ENCODE measurements at places on chromosomes 1 and 21.

DNA sequence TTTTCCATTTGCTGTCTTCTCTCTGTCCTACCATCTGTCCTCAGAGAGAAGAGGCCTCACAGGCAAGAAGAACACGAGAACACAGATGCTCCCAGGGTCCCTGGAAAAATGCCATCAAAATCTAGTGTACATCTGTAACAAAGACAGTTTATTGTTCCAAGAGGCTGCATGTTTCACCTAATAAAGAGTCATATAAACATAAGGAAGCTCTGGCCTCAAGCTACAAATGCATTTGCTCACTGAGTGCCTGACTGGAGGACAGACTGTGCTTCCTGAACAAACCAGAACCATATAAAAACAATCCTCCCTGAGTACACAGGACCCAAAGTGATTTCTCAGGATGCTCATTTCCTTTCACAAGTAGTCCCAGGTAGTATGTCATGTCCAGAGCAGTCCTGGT is 76.3 kb upstream of the SLC44A3 start:
- no peak for DNase-seq

- DNase-seq = no peak
Observed at GRCh38 chr1:208855403-208855802, 611.2 kb upstream of the PLXNA2 start.

DNA sequence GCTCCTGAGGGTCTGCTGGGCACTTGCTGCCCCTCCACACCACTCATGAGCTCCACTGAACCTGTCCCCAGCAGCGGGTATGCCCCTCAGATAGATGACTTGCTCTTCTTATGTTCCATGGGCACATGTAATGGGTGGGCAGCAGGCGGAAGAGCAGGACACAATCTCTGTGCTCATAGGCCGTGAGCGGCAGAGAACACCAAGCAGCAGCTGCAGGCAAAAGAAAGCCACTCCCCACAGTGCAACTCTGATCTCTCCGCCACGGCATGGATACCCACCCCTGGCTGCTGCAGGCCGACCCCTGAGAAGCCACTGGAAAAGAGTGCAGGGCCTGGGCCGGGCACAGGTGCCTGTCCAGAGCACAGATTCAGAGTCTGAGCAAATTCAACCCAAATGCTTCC is 135.2 kb upstream of the RUNX3 start:
- no peak for DNase-seq

DNA sequence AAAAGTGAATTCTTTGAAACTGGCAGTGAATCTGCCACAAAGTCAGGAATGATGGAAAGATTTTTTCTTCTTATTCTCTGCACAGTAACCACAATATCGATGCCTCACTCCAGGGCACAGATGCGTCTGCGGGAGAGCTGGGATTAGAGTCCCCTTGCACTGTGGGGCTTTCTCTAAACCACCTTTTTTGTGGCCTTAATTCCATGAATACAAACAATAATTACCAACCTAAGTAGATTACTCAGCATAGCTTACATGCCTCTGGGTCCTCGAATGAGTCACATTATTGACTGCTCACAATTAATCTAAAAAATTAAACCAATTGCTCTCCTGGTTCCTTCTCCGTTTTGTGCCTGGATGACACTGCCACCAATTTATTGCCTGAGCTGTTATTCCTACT is 125.8 kb downstream of the KAZN start:
- no peak for DNase-seq

DNA sequence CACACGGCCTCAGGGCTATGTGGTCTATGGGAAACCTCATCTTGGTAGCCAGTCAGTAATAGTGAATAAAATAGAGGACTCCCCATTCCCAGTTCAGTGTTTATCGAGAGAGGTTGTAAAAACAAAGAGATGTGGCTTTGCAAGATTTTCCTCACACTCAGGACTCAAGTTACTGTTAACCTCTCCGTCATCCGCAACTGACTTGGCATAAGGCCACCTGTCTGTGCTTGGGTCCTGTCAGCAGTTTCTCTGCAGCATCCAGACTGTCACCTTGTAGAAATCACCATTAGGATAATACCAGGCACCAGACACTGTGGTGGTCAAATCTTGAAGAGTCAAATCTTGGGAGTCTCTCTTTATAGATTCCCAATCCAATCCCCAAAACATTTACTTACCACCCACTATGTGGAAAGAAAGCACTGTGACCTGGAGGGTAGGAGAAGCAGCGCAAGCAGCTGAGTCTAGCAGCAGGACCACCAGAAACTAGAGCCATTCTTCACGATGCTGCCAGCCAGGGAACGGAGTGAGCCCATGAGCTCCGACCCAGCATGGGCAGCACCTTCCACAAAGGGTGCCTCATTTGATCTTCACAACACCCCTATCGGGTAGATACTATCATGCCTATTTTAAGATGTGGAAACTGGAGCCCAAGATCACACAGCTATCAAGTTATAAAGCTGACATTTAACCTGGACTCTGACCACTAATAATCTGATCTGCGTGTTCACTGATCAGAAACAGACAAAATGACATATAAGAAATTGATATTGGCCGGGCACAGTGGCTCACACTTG is 5.6 kb upstream of the GPR25 start:
- DNase-seq = no peak

GRCh38 chr1:39525366-39526165 is 34.1 kb downstream of the BMP8A start:
- DNase-seq = no peak

GRCh38 chr1:242017580-242018233 is 18.8 kb upstream of the MAP1LC3C start:
- peak; percentile 81 for DNase-seq

DNA sequence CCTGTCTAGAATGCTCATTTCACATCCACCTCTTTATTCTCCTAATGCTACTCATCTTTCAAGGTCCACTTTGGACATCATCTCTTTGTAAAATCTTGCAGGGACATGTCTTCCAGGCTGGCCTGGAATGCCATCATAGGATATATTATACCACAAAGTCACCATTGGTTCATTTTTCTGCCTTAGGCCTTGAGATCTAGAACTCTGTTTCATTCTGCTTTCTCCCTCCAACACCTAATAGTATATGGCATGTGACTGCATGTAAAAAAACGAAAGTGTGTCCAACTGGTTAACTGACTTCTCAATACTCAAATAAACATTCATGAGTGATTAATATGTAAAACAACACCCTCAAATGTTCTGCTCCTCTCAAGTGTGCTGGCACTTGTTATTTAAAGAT is 84.1 kb downstream of the RGS2 start:
- no peak for DNase-seq

DNA sequence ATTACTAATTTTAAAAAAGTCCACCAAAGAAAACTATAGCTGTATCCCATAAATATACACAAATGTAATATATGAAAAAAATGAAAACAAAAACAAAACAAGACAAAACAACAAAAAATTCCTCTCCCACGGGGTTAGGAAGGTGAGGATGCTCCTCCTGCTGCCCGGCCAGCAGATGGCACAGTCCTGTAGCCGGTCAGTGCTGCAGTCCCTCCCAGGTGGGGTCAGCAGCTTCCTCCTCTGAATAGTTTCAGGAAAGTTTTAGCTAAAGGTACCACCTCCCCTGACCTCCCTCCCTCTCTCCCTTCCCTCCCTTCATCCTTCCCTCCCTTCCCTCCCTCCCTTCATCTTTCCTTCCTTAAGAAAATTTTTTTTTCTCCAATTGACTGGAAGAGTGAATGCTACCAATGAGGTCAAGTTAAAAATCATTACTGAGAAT is 67.8 kb upstream of the BCL10 start:
- no peak for DNase-seq

- DNase-seq = no peak
Observed at GRCh38 chr1:209106237-209106741, 477.2 kb upstream of the CAMK1G start.

- no peak for DNase-seq
Observed at GRCh38 chr1:3904006-3904842, 4.2 kb upstream of the C1orf174 start.

- no peak for DNase-seq
Observed at GRCh38 chr21:38714999-38715398, 90.7 kb upstream of the ETS2 start.

DNA sequence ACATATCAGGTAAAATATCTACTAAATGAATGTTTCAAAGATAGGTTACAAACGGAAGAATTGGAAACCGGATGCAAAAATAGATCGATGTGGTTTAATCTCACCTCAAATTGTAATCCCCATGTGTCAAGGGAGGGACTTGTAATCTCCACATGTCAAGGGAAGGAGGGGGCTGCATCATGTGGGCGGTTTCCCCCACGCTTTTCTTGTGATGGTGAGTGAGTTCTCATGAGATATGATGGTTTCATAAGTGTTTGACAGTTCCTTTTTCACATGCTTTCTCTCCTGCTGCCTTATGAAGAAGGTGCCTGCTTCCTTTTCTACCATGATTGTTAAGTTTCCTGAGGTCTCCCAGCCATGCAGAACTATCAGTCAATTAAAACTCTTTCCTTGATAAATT is 408.7 kb upstream of the TMPRSS15 start:
- DNase-seq = no peak

GRCh38 chr1:82000221-82000620 is 199.5 kb downstream of the ADGRL2 start:
- no peak for DNase-seq

DNA sequence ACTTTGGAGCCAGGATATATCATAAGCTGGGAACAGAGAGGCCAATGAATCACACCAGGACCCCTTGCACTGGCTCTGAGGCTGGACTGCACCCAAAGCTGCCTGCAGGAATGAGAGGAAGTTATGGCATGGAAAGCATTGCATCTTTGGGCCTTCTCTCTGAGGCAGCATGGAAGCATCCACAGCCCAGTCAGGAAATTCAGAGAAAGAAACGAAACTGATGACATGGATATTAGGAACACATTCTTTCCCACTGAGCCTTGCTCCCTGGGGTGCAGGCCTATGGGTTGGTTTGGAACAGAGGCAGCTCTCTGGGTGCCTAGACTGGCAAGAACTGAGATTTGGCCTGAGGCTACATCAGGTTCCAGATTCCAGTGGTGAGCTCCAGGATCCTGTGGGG is 98.6 kb downstream of the NGF start:
- no peak for DNase-seq

DNA sequence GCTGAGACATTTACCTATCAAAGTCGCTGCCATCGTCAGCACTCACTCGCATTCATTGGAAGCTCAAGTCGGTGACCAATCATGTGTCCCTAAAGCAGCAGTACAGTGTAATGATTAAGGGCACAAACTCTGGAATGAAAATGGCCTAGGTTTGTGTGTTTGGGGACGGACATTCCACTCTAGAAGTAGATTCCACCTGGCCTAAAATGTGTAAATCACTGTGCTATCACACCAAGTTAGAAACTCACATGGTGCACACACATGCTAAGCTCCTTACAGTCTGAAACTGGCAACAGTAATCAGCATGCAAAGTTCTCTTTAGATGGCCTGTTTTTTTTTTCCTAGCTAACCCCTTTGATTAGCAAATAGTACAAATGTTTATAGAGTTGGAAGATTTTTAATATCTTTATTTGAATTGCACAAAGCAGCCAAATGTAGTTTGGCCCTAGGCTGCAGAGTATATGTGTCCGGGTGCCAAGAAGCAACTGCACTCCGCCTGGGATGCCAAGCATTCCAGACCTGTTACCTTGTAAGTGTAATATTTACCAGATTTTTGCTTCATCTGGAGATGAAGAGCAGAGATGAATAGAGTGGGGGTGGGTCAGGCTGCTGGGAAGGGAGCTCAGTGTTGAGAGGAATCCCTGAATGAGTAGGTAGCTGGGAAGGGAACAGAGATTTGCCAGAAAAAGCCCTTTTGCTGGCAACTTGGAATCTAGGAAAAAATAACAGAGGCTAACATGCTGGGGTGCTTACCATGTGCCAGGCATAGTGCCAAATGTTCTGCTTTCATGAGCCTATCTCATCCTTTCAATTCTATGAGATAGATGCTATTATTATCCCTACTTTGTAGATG is 35.2 kb downstream of the TGFB2 start:
- DNase-seq = no peak

DNA sequence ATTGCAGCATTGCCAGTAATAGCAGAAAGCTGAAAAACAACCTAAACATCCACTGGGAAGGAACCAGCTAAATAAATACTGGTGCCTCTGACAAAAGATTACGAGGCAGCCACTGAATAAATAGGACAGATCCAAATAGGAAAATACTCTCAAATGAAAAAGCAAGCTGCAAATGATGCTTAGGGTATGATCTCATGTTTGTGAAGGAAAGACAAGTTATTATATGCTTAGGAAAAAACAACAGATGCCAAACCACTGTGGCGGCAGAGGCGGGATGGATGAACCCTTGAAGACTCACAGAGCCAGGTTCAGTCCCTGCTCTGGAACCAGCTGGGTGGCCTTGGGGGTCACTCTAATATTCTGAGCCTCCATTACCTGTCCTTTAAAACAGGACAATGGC is 41.6 kb downstream of the MATN1 start:
- no peak for DNase-seq

GRCh38 chr1:95304803-95305202 is 70.8 kb downstream of the RWDD3 start:
- no peak for DNase-seq

DNA sequence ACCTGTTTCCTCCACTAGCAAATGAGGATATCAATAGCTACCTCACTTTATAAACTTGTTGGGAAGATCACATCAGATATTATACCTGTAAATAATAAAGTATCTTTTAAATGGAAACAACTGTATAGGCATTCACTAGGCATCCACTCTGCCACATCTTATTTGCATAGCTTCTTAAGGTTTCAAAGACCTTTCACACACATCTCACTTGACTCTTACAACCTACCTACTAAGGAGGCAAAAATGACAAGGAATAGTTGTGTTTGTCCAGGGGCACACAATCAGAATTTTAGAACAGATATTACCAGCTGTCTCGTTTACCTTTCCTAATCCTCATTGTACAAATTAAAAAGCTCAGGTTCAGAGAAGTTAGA is 51.5 kb downstream of the VANGL2 start:
- no peak for DNase-seq

DNA sequence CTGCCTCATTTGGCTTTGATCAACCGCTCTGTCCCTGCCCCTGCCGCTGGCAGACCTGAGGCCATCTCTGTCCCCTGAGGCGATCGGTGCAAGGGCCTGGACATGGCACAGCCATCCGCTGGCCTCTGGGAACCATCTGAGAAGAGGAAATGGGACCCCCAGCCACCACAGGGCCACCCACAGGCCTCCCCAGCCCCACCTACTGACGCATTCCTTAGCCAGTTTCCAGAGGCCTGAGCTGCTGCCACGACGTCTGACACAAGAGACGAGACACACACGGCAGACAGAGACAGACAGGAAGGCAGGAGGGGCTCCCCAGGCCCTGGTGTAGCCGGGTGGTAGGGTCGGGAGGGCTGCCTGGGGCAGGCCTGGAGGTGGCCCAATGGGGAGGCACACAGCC is 37.3 kb upstream of the EDN2 start:
- no peak for DNase-seq

DNA sequence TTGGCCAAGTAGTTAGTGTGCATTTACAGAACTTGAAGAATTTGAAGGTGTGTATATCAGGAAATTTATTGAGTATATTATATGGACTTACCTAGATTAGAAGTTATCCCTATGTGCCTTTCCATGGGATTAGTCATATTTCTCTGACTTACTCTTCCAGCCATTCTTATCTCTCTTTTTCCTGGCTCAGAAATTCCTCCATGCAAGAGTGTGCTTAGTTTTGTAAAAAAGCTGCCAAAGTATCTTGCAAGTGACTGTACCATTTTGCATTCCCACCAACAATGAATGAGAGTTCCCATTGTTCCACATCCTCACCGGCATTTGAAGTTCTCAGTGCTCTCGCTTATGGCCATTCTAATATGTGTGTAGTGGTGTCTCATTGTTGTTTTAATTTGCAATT is 82.2 kb upstream of the GUCA2B start:
- DNase-seq = no peak

GRCh38 chr1:57192222-57192621 is 226.4 kb upstream of the C8B start:
- DNase-seq = no peak

All from K562 (cell line).